DMS79 (cell line): ENCODE measurements at places on chromosomes 7 and 10.

- no peak for DNase-seq
These were observed 100.1 kb downstream of the STK31 start for GRCh38 chr7:23810099-23810498.

DNA sequence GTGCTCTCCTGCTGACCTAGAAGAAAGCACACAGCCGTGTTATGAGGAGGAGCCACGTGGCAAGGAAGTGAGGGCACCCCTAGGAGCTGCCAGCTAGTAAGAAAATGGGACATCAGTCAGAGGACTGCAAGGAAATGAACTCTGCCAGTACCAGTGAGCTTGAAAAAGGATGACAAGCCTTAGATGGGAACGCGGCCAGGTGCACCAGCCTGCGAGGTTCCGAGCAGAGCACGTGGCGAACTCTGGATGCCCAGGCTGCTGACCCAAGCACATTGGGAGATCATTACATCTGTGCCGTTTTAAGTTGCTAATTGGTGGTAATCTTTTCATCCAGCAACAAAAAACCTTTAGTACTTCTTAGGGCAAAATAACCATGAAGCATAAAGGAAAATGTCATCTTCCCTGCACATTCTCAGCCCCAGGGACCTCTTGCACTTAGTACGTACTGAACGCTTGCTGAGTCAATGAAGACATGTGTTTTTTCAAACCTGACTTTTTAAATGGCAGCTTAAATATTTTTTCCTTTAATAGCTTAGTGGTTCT, 69.4 kb downstream of the AMZ1 start:
- DNase-seq, result no peak

DNA sequence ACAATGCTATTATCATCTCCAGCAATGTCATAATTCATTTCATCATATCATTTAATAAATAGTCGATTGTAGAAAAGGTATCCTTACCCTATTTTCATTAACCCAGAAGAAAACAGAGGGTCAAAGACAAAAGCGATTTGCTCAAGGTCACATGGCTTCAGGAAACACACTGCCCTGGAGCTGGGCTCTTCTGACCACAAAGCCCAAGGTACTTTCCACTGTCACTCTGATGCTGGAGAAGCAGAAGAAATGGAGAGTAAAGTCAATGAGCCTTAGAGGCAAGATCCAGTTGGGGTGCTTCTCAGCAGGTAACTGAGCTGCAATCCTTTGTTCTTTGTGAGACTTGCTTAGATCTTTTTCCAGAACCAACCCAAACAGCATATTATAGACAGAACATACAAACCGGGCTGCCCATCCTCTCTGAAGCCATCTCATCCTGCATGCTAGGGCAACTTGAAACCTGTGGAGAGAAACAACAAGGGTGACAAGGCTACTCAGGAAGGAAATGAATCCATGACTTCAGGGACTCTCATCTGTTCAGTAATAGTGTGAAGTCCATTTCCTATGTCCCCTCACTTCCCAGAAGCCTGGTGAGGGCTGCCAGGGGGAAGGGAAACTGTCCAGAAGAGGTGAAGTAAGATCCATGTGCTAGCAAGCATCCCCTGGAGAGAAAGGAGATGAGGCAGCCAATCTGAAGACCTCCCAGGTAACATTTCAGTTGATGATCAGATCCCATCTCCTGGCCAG, 148.6 kb upstream of the SVIL start:
- DNase-seq, result no peak

GRCh38 chr10:121041906-121042305, 190.7 kb downstream of the WDR11 start:
- DNase-seq, result no peak

- no peak for DNase-seq
These were observed 138.5 kb downstream of the CPED1 start for GRCh38 chr7:121126801-121127534.

- DNase-seq, result no peak
These were observed 662.0 kb upstream of the FOXK1 start for GRCh38 chr7:4020086-4020485.

DNA sequence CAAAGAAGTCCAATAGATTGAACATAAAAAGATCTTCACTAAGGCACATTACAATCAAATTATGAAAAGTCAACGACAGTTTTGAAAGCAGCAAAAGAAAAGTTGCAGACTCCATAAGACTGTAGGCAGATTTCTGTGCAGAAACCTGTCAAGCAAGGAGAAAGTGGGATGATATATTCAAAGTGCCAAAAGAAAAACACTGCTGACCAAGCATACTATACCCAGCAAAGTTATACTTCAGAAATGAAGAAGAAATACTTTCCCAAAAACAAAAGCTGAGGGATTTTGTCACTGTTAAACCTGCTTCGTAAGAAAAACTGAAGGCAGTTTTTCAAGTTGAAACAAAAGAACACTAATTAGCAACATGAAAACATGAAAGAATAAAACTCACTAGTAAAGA, 145.5 kb downstream of the ZEB1 start:
- no peak for DNase-seq

DNA sequence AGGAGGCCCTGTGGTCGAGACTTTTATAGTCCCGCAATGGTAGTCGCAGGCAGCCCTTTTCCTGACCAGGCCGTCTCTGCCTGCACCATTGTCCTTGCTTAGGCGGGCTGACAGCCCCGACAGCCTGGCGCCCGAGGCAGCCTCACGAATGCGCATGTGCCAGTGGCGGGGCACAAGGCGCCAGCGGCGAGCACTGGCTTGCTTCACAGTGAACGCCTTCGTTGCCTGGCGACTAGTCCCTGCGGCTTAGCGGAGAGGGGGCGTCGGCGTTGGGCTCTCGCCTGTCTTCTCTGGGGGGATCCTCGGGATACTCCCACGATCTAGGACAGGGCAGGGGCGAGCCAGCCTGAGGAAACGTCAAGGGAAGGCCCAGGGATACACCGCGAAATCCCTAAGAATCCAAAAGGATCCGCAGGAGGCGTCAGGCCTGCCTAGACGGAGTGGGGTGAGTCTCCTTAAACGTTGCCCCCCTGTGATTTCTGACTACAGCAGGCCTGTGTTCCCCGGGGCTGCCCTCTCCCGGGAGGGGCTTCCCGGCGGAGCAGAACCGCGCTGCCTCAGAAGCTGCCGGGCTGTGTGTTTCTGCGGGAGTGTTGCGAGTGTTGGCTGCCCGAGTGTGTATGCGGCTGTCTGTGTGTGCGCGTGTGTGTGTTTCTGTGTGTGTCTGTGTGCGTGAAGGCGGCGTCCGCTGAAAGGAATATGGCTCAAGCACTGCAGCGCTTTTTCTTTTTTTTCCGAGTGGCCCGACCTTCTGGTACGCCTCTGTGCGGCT, 20.5 kb upstream of the ZNF273 start:
- DNase-seq, result no peak

DNA sequence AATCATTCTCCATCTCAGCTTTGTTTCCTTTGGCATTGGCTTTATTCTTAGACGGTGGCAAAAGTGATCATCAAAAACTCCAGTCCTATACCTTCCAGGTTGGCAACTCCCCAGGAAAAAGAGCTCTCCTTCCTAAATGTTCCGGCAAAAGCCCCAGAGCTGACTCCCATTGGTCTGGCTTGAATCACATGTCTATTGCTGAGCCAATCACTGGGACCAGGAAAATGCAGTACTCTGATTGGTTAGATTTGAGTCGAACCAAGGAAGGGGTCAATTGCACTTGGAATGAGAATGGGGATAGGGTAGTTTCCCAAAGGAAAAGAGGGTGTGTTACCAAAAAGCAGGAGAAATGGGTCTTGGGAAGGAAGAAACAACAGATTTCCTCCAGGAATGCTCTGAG, 22.3 kb downstream of the LEP start:
- DNase-seq, result no peak

DNA sequence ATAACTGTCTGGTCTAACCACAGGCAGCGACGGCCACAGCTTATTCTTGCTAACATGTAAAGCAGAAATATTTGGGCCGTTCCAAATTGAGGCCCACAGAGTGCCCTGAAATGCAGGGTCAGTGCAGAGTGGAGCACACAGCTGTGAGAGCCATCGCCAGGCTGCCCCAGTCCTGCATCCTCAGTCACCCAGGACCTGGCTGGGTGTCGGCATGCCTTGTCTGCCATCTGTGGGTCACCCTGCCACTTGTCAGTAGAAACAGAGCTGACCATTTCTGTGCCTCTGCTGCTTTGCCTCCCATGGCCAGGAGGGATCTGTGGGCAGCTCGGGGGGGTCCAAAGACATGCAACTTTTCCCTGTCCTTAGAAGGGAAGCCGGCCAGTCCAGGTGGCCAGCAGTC, 57.3 kb upstream of the BTBD16 start:
- DNase-seq, result no peak

- DNase-seq, result no peak
These were observed 60.0 kb downstream of the MYOF start for GRCh38 chr10:93422118-93422517.

DNA sequence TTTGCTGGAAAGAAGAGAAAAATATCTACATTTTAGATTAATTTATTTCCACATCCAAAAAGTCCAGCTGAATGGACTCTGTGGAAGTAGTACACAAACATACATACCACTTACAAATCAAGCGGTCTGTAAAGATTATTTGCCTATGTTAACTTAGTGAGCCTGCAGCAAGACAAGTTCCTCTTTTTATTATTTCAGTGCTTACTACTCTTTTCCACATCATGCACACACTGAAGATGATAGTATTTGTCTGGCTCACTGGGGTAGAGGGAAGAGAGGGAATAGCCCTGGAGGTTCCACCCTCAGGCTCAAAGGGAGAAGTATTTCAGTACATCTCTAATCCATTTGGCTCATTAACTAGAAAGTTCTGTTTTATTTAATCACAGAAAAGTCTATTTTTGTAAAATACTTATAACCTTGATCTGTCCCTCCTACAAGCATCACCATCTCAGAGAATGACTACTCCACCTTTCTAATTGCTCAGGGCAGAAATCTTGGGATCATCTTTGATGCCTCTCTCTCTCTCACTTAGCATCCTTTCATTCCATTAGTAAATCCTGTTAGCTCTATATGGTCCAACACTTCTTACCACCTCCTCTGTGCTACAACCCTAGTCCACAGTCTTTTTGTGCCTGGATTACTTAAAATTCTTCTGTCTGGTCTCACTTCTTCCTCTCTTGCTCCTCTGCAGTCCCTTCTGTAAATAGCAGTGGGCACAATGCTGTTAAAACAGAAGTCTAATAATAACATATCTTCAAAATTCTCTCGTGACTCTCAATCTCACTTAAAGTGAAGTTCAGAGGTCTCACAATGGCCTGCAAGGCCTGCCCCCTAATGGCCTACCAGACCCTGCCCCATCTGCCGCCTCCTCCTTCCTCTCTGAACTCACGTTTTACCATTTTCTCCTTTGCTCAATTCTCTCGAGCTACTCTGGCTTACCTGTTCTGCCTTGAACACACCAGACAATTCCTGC, 64.3 kb upstream of the CCDC6 start:
- no peak for DNase-seq

DNA sequence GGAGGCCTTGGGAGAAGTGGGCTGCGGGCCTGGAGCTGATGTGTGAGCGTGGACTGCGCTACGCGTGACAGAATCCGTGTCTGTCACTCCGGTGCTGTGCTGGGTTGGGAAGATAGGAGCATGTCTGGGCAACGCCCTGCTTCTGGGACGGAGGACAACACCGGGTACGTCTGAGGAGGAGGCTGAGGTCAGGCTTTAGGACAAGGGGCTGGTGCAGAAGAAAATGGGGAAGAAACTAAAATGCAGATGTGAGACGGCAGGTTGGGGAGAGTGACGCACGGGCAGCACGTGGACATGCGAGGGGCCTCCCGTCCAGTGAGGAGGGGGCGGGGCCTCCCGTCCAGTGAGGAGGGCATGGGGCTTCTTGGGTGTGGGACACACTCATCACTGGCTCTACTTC, 207.4 kb downstream of the DNAJB6 start:
- DNase-seq, result no peak

DNA sequence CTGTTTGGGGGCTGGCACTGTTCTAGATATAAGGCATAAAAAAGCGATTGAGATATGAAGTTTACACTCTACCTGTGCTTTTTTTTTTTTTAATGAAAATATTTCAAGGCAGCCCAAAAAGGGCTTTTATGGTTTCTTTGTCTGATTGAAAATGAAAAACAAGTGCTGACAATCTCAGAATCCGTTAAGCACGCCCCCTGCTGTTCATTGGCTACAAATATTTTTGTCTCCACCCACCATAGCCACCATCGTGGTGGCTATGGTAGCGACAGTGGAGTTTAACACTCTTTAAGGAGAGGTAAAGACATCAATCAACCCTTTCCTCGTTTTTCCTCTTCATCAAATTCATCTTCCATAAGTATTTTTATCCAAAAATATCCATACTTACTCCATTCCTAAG, 94.2 kb downstream of the CD36 start:
- no peak for DNase-seq

- no peak for DNase-seq
These were observed 48.1 kb downstream of the DIP2C start for GRCh38 chr10:641149-642010.

- no peak for DNase-seq
These were observed 180.7 kb upstream of the GPR26 start for GRCh38 chr10:123485341-123485960.

GRCh38 chr7:134533288-134533771, 6.0 kb downstream of the AKR1B10 start:
- DNase-seq, result no peak

DNA sequence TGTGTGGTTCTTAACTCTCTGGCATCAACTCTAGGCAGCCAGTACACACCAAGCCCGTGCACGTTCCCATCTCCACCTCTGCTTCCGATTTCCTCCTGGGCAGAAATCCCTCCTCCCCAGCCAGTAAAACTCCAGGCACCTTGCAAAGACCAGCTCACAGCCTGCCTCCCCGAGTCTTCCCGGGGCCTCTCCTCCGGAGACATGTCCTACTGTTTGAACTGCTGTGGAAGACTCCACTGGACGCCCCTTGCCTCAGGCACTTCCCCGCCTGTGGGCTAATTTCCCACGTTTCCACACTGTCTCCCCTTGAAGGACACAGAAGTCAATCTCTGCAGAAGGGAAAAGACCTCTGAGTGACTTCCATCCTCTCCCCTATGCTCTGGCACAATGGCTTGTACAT, 210.7 kb upstream of the FRMD4A start:
- DNase-seq, result no peak

- no peak for DNase-seq
These were observed 174.2 kb downstream of the PTEN start for GRCh38 chr10:88037623-88038022.

- no peak for DNase-seq
These were observed 34.8 kb downstream of the HTR5A start for GRCh38 chr7:155104913-155105312.

DNA sequence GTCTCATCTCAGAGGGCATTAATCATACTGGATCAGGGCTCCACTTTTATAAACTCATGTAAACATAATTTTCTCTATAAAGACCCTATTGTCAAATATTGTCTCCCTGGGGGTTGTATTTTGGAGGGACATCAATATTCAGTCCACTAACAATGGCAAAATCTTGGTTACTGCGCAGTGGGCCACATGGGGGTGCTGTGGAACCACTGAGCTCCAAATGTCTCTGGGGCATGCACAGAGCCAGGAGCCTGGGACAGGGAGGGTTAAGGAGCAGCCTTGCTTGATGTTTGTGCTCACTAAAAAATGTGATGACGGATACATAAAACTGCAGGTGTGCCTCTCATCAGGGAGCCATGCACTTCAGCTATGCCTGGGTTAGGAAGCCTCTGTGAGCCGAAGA, 62.1 kb upstream of the PRSS58 start:
- DNase-seq, result no peak
